Hindlimb muscle (tissue), 1 donor: ENCODE measurements at places on chromosomes 13 and 19.

DNA sequence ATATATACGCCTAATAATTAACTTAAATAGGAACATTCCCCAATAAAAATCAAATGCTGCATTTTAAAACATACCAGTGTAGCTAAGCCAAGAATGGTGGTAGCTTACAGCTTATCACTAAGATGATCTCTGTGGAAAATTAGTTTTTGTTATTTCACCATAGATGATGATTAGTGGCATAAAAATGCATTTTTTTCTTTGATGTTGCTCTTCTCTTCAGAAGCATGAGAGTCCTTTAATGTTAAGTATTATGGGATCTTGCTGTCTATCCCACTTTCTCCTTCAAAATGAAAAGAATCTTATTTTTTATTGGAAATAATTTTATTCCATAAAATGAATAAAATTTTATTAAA lies 731.0 kb downstream of the SLITRK1 start:
- DNase-seq, result no peak

DNA sequence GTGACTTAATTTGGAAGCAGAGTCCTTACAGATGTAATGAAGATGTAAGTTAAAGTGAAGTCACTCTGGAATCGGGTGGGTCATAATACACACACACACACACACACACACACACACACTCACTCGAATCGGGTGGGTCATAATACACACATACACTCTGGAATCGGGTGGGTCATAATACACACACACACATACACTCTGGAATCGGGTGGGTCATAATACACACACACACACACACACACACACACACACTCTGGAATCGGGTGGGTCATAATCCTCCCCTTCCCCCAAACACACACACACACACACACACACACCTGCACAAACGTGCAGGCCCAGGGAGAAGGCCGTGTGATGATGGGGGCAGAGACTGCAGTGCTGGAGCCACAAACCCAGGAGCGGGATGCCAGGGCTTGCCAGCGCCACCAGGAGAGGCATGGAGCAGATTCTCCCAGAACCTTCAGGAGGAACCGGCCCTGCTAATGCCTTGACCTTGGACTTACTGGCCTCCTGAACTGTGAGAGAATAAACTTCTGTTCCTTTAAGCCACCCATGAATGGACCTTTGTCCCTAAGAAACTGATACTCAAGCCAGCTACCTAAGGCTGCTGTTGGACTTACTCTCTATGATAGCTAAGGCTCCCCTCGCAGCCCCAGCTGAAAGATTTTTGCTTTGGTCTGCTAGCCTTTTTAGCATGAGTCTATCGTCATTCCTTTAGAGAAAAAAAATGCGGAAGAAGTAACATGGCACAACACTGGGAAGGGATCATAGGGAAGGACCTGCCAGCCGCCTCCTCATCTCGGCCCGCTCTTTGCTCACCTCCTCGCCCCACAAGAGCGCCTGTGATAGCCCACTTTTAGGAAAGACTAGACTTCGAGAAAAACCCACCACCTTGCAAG lies 136.2 kb upstream of the RNF113B start:
- DNase-seq, result no peak

GRCh38 chr13:29522044-29522685 lies 73.3 kb downstream of the SLC7A1 start:
- DNase-seq, result no peak

- no peak for DNase-seq
Measured at GRCh38 chr13:44972956-44973581, 16.2 kb downstream of the NUFIP1 start.

DNA sequence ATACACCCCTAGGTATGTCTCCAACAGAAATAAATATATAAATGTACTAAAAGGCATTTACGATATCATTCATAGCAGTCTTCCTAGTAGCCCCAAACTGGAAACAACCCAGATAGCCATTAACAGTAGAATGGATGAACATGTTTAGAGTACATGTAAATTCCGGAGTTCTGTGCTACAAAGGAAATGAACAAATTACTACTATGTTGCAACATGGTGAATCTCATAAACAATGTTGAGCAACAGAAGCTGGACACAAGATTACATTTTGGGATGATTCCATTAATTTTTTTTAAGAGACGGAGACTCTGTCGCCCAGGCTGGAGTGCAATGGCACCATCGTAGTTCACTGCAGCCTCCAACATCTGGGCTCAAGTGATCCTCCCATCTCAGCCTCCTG lies 5.9 kb upstream of the SLC7A10 start:
- DNase-seq, result no peak

GRCh38 chr13:43493496-43494000 lies 293.2 kb downstream of the ENOX1 start:
- DNase-seq, result no peak
